Spinal cord (tissue), 10 donors: ENCODE measurements at places on chromosomes 5 and 9.

DNA sequence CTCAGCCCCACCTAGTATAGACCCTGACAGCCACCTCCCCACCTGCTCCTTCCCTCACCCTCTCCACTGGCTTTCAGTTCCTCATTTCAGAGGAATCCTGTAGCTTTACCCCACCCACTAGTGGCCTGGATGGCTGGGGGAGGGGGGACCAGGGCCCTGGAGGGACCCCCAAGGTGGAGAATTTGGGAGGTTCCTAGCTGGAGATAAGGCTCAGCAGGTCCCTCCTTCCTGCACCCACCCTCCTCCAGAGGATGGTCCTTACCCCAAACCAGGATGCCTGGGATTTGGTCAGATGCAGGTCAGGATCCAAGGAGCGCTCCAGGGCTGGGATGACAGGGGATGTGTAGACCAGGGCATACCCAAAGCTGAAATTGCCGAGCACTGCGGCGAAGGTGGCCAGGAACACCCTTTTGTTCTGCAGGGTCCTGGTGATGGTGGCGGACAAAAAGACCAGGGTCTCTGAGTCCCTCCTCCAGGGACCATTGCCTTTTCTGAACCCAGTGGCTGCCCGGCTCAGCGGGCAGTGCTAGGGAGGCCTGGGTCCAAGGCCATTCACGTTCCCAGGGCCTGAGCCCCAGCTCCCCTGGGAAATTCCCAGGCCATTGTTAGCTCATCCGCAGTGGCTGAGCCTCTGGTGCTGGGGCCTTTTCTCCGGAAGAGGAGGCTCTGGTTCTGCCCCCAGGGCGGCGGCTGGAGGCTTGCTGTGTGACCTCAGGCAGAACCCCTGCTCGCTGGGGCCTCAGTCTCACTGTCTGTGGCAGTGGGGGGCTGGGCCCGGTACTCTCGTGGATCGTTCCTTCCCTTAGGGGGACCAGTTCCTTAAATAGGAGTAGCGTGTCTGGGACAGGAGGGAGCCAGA lies 678 bp downstream of the SLC2A6 start:
- peak; percentile 32 for DNase-seq

DNA sequence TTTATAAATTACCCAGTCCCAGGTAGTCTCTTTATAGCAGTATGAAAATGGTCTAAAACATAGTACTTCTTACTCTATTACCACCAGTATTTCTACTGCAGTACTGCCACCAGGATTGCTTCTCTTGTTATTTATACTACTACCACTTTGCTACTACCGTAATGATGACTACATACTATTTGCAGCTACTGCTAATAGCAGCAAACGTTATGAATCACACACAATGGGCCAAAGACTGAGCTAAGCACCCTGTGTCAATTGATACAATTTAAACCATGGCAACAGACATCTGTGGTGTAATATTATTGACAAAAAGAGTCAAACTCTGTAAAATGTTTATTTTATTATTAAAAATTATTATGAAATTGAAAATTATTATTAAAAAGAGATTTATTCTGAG lies 15.3 kb upstream of the KIF12 start:
- DNase-seq: no peak

DNA sequence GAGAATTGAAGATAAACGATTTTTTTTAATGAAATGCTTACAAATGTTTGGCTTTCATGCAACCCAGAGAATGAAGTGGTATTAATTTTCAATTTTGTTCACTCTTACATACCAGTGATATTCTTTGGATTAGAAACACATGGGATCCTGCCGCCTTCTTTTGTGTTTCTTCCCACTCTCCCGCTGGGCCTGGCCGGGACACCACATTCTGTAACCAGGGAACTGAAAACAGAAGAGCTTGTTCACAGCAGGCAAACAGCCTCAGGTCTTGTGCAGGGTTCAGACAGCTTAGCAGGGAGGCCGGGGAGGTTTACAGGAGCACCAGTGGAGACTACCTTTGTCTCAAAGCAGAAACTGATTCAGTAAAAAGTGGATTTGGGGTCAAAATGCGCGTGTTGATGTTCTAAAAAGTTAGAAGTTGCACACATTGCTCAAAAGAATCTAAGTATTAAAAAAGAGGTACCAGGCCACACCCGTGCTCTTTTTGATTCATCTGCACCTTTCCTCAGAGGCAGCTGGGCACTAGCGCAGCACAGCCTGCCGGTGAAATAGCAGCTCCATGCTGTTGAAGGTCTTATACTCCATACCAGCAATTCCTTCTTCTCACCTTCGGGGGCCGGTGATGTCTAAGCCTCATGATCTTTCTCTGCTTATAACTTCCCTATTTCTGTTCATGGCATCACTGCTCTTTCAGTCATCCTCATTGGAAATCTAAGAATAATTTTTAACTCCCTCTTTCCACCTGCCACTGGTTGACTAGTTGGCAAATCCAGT lies 67.1 kb downstream of the GRAMD2B start:
- no peak for DNase-seq

DNA sequence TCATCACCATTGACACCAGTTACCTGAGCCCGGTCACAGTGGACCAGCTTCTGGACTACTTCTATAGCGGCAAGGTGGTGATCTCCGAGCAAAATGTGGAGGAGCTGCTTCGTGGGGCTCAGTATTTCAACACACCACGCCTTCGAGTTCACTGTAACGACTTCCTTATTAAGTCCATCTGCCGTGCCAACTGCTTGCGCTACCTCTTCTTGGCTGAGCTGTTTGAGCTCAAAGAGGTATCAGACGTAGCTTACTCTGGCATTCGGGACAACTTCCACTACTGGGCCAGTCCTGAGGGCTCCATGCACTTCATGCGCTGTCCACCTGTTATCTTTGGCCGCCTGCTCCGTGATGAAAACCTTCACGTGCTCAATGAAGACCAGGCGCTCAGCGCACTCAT lies 520 bp downstream of the CCIN start:
- no peak for DNase-seq

DNA sequence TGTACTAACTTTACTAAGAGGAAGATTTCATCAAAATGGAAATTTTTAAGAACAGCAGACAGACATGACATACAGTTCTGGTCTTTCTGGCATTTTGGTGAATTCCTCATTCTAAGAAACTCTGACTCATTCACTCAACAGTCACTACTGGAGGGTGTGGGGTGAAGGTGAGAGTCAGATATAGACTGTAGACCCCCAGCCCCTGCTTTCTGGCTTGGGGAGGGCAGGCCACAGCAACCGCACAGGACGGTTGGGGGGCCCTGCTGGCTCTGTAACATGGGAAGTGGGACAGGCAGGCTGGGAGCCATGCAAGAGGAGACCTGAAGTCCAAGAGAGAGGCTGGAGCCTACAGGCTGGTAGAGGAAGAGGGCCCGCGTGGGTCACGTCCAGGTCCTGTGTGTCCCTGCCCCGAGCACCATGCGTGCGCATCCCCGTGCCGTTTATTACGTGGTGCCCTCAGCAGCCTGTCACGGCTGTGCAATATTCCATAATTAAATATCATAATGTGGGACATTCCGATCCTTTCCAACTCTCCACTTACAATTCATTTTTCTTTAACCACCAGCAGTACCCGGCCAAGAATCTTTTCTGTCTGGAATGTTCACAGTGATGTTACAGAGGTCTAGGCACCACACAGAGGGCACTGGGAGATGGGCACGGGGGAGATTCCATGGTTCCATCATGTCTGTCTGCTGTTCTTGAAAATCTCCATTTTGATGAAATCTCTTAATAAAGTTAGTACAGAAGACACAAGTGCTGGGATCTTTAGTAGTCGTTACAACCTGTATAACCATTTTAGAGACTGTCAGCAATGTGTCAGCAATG lies 75.5 kb downstream of the SEMA4D start:
- DNase-seq: no peak

DNA sequence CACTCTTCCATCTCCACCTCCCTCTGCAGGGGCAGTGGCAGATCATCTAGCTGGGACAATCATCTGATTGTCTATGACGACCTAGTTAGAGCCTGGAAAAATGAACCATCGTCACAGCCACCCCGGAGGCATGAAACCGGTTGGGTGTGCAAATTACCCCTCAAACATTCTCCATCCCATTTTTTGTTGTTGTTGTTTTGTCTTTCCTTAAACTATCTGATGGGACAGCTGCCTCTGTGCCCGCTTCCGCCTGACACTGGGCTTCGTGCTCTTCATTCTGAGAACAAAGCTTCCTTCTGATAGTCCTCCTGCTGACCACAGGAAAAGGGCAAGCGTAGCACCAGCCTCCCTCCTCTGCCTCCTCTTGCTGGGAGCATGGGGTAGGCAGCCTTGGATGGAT lies 7.0 kb upstream of the NDST1 start:
- DNase-seq: no peak

GRCh38 chr5:153461341-153461740 lies 29.1 kb upstream of the GRIA1 start:
- DNase-seq: no peak

DNA sequence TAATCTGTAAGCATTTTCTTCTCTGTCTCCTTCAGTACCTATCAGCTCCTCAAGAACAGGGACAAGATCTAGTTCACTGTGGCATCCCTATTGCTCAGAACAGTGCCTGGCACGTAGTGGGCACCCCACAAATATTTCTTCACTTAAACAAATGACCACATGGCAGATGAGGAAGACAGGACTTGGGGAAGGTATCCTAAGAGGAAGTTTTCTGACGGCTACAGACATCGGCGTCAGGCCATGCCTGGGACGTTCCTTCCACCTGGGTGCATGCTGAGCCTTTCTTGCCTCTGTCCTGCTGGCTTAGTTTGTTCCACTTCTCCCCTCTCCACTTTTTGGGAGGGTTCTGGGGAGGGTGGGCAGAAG lies 60.2 kb downstream of the NEURL1B start:
- no peak for DNase-seq

DNA sequence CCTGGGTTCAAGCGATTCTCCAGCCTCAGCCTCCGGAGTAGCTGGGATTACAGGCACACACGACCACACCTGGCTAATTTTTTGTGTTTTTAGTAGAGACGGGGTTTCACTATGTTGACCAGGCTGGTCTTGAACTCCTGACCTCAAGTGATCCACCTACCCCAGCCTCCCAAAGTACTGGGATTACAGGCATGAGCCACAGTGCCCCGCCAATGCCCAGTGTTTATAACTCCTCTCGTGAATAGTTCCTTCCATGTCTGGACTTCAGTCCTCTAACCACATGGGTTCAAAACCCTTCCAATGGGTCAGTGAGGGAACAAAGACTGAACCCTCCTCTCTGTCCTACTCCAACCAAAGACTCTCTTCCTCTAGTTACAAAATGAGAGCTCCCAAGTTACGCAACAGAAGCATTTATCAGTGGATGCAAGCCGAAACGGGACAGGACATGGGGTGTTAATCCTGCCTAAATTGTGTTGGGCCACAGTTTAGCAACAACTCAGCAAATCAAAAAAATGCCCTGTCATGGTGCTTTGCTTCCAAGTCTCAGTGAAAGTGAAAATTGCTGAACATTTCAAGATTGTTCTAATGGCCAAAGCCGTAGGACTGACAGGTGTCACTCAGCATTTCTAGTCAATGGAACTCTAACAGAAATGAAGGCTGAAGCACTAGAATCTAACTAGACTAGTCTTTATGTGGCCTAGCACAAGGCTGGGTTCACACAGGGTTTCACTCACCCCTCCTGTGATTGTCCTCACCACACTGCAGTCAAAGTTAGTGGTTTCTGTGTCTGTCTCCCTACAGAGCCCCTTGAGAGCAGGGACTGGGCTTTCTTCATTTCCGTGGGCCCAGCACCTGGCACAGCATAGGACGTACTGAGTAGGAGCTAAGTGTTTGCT lies 3.2 kb upstream of the TMEM245 start:
- no peak for DNase-seq

GRCh38 chr5:219460-219863 lies 1.3 kb downstream of the SDHA start:
- peak; percentile 43 for DNase-seq

DNA sequence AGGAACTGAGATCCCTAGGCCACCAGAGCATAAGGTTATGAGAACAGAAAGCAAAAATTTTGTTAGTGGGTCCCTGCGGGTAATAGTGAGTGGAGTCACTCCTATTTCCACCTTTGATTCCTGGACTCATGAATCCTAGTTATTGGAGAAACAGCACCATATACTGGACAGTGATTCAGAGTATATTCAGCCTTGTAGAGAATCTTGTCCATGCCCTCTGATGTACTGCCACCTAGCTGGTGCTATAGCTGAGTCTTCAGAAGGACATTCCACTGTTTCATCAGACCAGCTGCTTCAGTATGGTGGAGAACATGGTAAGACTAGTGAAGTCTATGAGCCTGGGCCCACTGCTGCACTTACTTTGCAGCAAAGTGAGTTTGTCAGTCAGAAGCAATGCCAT lies 25.0 kb upstream of the ITGA2 start:
- DNase-seq: no peak

DNA sequence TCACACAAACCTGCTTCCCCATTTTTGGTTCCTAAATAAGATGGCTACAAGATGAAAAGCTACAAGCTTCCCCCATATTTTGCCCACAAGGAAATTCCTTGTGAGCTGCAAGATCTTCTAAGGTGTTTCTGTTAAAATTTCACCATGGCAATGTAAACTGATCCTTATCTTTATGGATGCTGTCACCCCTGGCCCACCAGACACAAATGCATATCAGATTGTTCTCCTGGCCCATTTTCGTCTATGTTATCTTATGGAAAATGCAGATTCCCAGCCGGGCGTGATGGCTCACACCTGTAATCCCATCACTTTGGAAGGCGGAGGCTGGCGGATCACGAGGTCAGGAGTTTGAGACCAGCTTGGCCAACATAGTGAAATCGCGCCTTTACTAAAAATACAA lies 65.1 kb upstream of the IL6ST start:
- no peak for DNase-seq

DNA sequence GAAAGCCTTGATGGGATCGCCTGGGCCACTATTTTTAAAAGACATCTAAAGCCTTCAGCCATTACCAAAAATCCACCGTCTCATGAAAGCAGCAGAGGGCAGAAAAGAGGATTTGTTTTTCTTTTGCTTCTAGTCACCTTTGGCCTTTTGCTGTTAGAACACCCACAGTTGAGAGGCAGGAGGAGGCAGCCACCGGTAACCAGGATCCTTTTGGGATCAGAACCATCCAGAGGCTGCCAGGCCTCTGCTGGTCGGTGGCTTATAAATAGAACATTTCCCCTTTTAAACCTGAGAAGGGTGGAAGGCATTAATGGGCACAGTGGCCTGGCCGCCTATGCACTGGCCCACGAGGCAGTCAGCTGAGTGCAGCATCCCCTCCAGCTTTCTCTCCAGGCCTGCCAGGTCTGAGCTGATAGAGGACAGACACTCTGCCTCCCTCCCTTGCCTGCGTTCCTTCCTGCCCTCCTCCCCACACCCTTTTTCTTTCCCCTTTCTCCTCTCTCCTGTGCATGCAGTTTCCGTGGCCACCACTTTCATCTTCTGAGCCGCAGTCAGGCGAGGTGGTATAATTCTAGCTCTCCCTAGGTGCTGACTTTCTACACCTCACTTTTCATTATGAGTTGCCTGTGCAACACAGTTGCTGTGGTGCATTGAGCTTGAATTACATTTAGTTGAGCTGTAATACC lies 253.4 kb downstream of the ARHGAP26 start:
- DNase-seq: no peak

- no peak for DNase-seq
These were observed 26.5 kb downstream of the LIX1 start for GRCh38 chr5:97115932-97116331.

GRCh38 chr5:35362772-35363171 lies 132.5 kb upstream of the PRLR start:
- no peak for DNase-seq

GRCh38 chr9:138069731-138070456 lies 192.3 kb downstream of the CACNA1B start:
- DNase-seq: no peak
